ENCODE measurements at places on chromosomes 7 and 10.

GRCh38 chr7:39073432-39073831 is 95.7 kb downstream of the POU6F2 start:
- DNase-seq: no peak

DNA sequence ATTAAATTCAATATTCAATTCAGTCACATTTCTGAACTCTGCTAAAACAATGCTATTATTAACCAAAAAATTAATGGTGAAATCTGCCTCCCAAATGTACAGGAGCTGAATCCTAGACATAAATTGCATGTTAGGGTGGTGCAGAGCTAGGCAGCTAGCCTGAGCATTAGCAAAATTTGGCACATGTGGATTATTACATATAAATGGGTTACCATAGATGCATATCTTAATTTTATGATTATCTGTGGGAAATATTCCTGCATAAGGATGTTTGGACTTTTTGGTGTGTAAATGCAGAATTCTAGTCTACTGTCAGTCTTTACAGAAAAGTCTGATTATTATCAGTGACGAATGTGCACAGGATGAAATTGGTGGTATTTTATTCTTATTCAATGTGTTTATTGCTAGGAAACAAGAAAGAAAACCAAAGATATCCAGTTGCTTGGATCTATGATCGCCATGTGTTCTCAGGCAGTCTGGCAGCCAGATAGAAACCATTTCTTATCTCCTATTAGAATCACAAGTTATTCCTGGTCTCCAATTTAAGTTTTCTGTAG is 150.7 kb downstream of the POU6F2 start:
- no peak for DNase-seq

GRCh38 chr7:151520419-151521261 is 945 bp upstream of the RHEB start:
- no peak for DNase-seq

DNA sequence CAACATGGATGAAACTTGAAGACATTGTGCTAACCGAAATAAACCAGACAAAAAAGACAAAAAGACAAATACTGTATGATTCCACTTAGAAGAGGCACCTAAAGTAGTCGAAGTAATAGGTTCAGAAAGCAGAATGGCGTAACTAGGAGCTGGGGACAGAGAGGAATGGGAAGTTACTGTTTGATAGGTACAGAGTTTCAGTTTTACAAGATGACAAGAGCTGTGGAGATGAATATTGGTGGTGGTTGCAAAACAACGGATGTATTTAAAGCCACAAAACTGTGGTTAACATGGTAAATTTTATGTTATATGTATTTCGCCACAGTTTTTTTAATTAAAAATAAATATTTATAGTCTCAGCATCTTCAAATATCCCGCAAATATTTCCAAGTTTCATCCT is 64.1 kb upstream of the DIP2C start:
- DNase-seq: no peak

GRCh38 chr10:71596759-71597158 is 122.8 kb downstream of the C10orf105 start:
- no peak for DNase-seq

Measured in trophoblast cell (in vitro differentiated cells and primary cell).